ENCODE measurements at places on chromosomes 3 and 15. TPM values are rescaled to one million over a fixed set of nuclear protein-coding genes. Genes with fewer than 3 reads are reported as not detected.

DNA sequence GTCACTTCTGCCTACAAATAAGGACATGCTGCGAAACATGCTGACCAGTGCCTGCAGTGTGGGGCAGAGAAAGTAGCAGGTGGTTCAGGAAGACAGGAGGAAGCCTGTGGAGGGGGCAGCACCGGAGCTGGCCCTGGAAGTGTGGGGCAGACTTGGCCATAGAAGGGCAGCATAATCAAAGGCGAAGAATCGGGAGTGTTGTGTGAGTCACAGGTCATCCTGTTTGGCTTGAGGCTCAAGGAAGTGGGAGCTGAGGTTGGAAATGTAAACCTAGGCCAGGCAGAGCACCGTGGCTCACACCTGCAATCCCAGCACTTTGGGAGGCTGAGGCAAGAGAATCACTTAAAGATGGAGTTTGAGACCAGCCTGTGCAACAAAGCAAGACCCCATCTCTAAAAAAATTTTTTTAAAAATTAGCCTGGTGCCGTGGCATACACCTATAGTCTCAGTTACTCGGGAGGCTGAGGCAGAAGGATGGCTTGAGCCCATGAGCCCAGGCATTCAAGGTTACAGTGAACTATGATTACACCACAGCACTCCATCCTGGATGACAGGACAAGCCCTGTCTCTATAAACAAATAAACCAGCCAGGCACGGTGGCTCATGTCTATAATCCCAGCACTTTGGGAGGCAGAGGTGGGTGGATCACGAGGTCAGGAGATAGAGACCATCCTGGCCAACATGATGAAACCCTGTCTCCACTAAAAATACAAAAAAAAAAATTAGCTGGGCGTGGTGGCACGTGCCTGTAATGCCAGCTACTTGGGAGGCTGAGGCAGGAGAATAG, 54.0 kb downstream of the FAM43A start:
- no peak for DNase-seq
- no peak overlapping the region for H3K4me3 ChIP-seq
- no peaks in the 10 kb centered on the region for H3K36me3 ChIP-seq
- no peaks in the 10 kb centered on the region for H3K27me3 ChIP-seq
- peaks cover 20% of the 10 kb centered on the region for H3K4me1 ChIP-seq

DNA sequence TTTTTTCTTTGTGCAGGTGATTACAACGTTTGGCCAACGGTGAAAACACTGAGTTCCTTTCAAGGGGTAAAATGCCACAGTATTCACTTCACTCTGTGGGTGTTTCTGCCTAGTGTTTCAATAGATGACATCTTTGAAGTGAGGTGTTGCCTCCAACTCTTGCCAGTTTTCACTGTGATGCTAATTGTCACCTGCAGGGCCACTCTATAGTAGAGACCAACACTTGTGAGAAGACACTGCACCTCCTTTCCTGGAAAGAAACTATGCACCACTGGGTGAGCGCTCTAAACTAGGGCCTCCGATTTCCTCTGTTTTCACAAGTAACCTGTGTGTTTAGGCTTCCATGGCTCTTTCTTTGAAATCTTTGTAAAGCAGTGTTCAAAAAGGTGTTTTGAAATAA, 98.3 kb downstream of the THRB start:
- H3K4me3 ChIP-seq = no peak overlapping the region

DNA sequence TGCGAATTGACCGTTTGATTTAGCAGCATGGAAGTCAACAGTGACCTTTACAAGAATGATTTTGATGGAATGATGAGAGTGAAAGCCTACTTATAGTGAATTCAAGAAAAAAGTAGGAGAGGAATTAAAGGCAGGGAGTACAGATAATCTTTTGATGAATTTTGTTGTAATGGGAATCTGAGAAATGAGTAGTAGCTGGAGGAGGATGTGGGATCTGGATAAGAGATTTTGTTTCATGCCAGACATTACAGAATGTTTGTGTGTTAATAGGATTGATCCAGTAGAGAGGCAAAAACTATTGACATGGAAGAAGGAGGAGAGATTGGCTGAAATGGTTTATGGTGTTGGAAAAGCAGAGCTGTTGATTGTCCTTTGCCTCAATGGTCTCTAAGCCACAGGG, 17.4 kb upstream of the ZNF609 start:
- DNase-seq = no peak
- H3K27me3 ChIP-seq = no peaks in the 10 kb centered on the region
- H3K27ac ChIP-seq = peak overlapping the region; percentile 53
- peaks cover 46% of the 10 kb centered on the region for H3K36me3 ChIP-seq

GRCh38 chr3:168249550-168250414, 154.1 kb upstream of the GOLIM4 start:
- peak overlapping the region; percentile 72 for H3K27ac ChIP-seq
- peak overlapping the region; percentile 84 for H3K4me3 ChIP-seq
- H3K36me3 ChIP-seq = no peaks in the 10 kb centered on the region
- DNase-seq = peak; percentile 93
- H3K4me1 ChIP-seq = peaks cover 24% of the 10 kb centered on the region

The IL12A gene
- not detected for polyA plus RNA-seq

DNA sequence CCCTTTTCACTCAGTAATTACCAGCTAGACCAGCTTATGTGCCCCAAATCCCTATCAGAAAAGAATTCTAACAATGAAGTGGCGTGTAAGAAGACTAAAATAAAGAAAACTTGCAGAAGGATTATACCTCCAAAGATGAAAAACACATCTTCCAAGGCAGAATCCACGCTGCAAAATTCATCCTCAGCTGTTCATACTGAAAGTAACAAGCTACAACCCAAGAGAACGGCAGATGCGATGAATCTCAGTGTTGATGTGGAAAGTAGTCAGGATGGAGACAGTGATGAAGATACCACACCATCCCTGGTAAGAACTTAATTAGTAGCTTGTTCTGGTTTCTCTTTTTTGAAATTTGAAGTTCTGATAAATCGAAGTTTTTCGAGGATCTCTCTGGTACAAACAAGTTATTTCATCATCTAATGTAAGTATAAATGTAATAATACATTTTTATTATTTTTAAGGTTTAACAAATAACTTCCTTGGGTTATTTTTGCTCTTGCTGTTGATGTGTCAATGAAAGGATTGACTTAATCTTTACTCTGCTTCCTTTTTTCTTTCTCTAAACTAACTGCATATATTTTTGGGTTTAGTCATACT, 1.4 kb downstream of the WDR76 start:
- H3K27me3 ChIP-seq = no peaks in the 10 kb centered on the region
- no peak for DNase-seq
- no peak overlapping the region for H3K4me3 ChIP-seq
- H3K36me3 ChIP-seq = no peaks in the 10 kb centered on the region
- H3K4me1 ChIP-seq = peaks cover 13% of the 10 kb centered on the region
- no peak overlapping the region for H3K27ac ChIP-seq

- no peaks in the 10 kb centered on the region for H3K4me1 ChIP-seq
- no peaks in the 10 kb centered on the region for H3K27me3 ChIP-seq
- H3K36me3 ChIP-seq = peaks cover 87% of the 10 kb centered on the region
- no peak overlapping the region for H3K4me3 ChIP-seq
- no peak for DNase-seq
Observed at GRCh38 chr15:22936577-22937472, 43.3 kb downstream of the CYFIP1 start.

- H3K27me3 ChIP-seq = no peaks in the 10 kb centered on the region
- peaks cover 30% of the 10 kb centered on the region for H3K4me1 ChIP-seq
- DNase-seq = peak; percentile 82
Observed at GRCh38 chr15:36177590-36178302, 401.7 kb upstream of the CDIN1 start.

DNA sequence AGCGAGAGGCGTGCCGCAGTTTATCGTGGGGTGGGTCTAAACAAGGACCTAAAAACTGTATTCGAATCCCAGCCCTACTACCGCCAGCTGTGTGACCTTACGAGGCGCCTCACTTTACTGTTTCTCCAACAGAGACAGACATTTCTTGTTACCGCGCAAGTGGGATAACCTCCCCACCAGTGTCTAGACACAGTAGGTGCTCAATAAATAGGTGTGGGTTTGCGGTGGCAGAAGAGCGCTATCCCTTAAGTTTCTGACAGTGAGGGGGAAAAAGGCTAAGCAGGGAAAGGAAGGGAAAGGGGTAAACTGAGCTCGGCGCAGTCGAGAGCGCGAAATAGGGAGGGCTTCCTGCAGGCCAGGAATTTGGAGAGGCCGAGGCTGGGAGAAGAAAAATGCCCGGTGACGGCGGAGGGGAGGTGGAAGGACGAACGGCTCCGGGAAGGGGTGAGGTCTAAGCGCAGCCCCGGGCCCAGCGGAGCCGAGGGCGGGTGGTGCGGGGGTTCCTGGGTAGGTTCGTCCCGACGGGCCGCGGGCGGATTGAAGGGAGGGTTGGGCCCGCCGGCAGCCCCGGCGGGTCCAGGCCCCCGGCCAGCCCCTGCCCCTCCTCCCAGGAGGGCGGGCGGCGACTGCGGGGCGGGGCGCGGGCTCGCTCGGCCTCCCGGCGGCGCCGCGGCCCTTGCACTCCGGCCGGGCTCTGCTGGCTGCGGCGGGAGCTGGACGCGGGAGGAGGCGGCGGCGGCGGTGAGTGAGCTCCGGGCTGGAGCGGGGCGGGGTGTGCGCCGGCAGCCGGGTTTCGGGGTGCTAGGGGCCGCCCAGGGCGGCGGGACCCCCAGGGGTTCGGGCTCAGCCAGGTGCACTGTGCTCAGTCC, at the start of gene CGNL1:
Gene CGNL1 (plus strand): TSS at position 679 of the 869 bp plus-strand sequence. CDS start 61,495 bp downstream, outside the sequence.
- no peaks in the 10 kb centered on the region for H3K36me3 ChIP-seq
- H3K4me1 ChIP-seq = peaks cover 36% of the 10 kb centered on the region
- peak; percentile 71 for DNase-seq
- peak within 1 kb of the TSS; percentile 78 for H3K4me3 ChIP-seq
- peaks cover 29% of the 10 kb centered on the region for H3K27me3 ChIP-seq
- H3K27ac ChIP-seq = peak within 1 kb of the TSS; percentile 83

DNA sequence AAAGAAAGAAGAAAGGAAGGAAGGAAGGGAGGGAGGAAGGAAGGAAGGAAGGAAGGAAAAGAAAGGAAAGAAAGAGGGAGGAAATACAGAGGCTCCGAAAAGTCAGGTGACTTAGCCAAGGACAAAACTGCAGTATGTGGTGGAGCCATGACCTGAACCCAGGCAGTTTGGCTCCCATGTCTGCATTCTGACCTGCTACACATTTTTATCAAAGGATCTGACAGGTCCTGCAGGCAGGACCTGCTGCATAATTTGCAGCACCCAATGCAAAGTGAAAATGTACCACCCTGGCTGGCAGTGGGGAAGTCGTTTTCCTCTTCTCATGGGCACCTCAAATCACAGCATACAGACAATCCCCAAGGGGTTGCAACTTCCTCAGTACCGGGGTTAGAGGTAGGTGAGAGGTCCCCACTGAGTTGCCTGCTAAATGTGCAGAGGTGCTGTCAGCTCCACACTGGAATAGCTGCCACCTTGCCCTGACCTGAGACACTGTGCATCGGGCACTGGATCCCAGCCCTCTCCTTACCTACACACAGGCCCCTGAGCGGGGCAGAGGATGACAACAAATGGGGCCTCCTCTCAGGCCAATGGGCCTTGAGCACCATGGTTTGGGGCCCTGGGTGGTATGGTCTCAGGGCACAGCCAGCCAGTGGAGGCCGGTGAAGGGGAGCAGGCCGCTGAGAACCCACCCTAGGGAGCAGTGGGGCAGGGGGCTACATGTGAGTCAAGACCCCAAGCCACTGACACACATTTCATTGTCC, 175.1 kb downstream of the SHQ1 start:
- no peak for DNase-seq
- H3K4me3 ChIP-seq = no peak overlapping the region
- H3K27me3 ChIP-seq = no peaks in the 10 kb centered on the region

DNA sequence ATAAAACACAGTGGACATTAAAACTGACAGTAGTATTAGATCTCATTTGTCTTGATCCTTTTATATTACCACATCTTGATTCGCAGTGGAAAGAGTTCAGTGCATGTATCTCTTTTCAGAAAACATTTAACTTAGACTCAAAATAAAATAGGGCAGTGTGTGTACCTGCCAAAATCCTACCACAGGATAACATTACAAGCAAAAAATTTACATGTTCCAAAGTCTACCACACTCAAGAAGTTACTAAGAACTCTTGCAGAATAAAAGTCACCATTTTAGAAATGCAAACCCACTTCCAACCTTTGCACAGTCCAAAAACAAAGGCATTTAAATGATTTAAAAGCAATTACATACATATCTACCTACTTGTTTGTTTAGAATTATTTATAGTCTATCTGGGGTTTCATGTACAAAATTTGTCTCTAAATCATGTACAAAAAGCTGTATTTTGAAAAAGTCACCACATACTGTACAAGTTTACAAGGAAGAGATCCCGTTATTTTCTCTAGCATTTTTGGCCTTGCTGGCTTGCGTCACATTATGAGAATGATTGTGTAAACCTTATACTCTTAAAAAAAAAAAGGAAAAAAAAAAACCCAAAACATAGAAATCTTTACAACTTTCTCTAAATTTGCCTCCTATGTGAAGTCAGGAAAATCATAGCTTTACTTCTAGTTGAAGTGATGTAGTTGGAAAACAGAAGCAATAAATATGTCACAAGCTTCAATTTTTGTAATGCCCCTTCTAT, 153.8 kb downstream of the ADAM10 start:
- no peak overlapping the region for H3K27ac ChIP-seq
- H3K4me3 ChIP-seq = no peak overlapping the region
- no peaks in the 10 kb centered on the region for H3K27me3 ChIP-seq
